ENCODE measurements at places on chromosomes 1 and 21.
A peak's percentile ranks its signal among the peaks of the same experiment; 100 is the strongest.

- no peak for DNase-seq
Measured at GRCh38 chr1:91608876-91609275, 108.2 kb downstream of the CDC7 start.

- no peak for DNase-seq
Measured at GRCh38 chr1:228891272-228892034, 156.2 kb downstream of the RHOU start.

GRCh38 chr1:244444854-244445253 lies 6.9 kb downstream of the ADSS2 start:
- DNase-seq: peak; percentile 17

DNA sequence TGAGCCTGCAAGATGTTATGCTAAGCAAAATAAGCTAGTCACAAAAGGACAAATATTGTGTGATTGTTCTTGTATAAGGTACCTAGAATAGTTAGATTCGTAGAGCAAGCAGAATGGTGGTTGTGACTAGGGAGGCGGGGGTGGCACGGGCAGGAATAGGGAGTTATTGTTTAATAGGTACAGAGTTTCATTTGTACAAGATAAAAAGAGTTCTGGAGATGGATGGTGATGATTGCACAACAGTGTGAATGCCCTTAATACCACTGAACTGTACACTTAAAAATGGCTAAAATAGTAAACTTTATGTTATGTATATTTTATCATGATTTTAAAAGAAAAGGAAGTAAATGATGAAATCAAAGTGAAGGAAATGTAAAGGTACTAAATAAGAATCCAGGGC lies 20.6 kb downstream of the LRRC42 start:
- no peak for DNase-seq

- no peak for DNase-seq
Measured at GRCh38 chr1:85438353-85438752, 26.6 kb downstream of the DDAH1 start.

DNA sequence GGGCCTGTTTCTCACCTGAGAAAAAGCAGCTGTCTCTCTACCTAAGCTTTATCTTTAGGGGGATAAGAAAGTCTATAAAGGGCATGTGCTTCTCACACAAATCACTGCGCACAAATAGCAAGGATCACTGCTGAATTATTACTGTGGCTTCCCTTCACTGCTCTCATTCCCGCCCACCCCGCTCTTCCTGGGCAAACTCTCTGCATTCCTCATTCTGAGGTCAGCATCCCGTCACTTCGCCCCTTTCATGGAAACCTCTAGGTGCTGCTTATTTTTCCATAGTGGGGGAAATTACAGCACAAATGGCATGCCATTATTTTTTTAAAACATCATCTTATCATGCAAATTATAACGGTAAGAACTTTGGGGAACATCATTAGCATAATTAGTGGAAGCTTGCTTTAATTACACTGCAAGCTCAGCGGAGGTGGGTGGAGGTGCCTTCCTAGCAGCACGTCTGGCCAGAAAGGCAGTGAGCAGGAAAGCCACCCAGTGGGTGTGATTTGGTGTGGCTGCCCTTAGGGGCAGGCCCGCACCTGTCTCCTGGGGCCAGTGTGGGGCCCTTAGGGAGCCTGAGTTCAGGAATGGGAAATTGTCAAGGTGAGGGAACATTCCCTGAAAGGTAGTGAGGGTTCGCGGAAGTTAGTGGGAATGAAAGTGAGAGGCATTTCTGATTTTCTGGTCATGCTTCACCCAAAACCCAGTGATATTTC lies 105.9 kb downstream of the LAMC2 start:
- DNase-seq: peak; percentile 57

- no peak for DNase-seq
Measured at GRCh38 chr1:229281339-229281926, 10.5 kb downstream of the RAB4A start.

- DNase-seq: peak; percentile 37
Measured at GRCh38 chr1:227729144-227729880, 5.8 kb downstream of the JMJD4 start.

- no peak for DNase-seq
Measured at GRCh38 chr1:240646571-240647240, 34.8 kb upstream of the GREM2 start.

DNA sequence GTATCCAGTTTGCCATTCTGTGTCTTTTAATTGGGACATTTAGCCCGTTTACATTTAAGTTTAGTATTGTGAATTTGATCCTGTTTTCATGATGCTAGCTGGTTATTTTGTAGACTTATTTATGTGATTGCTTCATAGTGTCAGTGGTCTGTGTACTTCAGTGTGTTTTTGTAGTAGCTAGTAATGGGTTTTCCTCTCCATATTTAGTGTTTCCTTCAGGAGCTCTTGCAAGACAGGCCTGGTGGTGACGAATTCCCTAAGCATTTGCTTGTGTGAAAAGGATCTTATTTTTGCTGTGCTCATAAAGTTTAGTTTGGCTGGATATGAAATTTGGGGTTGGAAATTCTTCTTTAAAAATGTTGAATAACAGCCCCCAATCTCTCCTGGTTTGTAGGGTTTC lies 69.2 kb upstream of the PDC start:
- DNase-seq: no peak

- DNase-seq: no peak
Measured at GRCh38 chr1:22370190-22370498, 81.5 kb upstream of the ZBTB40 start.

DNA sequence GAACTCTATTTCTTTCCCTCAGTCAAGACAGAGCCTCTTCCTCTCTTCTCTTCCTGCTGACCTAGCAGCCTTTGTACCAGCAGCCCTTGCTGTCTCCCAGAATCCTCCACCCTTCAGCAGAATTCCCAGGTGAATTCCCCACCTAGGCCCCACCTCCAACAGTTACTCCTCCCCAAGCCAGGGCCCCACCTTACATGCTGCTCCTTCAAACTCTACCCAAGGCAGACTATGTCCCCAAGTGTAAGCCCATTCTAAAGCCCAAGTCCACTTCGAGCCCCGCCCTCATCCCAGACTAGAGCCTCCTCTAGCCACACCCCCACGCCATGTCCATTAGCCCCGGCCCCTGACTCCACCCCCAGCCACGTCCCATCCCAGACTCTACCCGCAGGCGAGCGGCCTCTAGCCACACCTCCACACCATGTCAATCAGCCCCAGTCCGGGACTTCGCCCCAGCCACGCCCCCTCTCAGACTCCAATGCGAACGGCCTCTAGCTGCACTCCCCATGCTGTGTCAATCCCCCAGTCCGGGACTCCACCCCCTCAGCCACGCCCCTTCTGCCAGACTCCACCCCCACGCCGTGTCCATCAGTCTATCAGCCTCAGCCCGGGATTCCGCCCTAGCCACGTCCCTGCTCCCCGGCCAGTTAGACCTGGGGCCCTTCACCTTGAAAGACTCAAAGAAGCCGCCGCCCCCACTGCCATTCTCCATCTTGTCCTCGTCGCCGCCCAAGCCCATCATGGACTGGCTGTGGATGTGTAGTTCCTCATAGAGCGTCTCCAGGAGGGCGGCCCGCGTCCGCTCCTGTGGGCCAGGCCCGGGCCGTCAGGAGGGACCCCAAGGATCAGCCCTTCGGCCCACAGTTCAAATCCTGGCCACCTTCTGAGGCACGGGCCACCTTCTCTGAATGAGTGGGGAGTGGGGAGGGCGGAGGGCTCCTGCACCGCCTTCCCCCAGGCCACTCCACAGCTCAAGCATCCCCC lies 61.3 kb downstream of the RAP1GAP start:
- DNase-seq: peak; percentile 100

GRCh38 chr1:154813300-154813816 lies 56.7 kb downstream of the KCNN3 start:
- peak; percentile 69 for DNase-seq

DNA sequence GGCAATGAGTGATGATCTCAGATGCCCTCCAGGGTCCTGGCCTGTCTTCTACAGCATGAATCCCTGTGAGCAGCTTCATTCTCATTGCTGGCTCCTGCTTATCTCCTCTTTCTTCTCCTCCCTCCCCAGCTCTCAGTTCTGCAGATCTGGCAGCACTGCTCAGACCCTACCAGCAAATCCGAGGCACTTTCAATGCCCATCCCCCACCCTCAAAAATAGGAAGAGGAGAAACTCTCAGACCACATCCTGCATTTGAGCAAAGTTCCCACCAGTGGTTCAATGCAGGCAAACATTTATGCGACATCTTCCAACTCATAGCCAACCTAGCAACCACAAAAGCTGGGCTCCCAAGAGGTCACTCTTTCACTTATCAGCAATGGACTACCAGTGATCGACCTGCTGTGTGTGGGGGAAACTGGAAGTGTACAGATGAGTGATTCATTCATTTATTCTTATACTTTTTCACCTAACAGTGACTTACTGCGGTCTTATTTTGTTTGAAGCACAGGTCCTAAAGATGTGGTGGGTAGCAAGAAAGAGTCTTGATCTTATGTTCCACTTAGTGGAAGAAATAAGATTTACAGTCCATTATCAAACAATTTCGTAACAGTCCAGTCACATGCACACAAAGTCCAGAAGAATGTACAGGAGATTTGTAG lies 5.8 kb upstream of the CHI3L2 start:
- DNase-seq: no peak

DNA sequence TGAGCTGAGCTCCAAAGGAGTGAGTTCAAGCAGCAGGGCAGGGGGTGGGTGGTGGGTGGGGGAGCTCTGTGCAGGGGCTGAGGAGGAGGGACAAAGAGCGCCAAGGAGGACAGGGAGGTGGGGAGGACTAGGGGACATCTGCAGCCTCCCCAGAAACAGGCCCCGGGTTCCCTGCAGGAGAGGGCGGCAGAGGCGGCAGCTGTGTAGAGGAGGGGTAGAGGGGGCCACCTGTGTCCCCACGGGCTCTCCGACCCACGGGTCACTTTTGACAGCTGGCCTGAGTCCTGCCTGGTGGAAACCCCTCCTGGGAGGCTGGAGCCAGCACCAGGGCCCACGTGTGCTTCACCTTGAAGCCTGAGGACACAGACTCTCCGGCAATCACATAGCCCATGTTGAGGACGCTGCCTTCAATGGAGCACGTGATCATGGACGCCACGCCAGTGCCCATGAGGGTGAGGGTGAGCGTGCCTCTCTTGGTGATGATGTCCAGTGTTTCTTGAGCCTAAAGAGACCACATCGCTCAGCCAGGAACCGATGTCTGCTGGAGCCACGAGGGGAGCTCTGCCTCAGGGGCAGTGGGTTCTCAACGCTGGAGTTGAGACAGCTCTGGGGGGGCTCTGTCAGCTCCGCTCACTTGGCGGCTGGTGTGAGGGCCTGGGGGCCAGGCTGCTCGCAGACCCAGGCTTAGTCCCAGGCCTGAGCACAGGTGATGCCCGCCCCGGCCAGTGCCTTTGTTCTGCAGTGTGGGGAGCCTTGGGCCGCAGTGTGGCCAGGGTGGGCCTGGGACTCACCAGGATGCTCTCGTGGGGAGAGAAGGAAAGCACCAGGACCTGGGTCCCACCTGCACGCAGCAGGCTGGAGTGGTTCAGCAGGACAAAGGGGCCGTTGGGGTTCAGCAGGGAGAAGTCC lies 6.6 kb upstream of the TMEM52 start:
- no peak for DNase-seq

DNA sequence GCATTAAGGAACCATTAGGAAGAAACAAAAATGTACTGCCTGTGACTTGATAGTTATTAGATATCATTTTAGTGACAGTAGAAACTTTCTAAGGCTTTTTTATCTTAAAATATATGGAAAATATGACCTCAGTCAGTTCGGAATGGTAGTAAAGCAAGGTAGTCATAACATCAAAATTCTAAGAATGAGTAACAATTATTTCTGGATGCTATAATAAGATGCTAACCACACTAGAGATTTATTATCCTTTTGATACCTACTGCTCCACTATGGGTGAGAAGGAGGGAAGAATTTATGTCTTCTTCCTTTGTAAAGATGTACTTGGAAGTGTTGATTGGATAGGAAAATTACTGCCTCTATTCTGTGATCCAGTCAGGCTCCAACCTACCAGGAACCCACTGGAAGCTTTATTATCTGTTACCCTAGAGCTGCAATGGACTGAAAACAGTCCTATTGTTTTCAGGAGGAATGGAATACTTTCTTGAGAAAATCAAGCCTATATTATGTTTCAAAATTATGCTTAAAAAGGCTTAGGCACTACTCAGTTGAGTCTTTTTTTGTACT lies 8.8 kb downstream of the FMN2 start:
- DNase-seq: no peak

- DNase-seq: no peak
Measured at GRCh38 chr1:21492356-21492625, 16.9 kb upstream of the ALPL start.

DNA sequence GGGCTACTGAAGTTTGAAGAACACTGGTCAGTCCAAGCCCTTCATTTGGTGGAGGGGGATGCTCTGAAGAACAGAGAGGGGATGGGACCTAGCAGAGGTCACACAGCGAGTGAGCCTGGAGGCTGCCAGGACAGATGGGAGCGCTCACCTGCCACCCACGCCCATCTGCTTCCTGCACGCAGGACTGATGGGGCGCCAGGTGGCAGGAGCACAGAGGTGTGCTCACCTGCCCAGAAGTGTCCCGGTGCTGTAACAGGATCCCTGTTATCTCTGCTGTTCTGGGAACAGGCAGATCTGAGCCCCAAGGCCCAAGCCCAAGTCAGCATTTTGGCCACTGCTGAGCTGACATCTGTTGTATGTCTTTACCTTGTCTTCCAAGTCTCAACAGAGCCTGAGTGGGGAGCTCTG lies 40.5 kb downstream of the EPHB2 start:
- no peak for DNase-seq

- no peak for DNase-seq
Measured at GRCh38 chr1:74618974-74619373, 54.6 kb downstream of the ERICH3 start.

GRCh38 chr1:30804352-30804751 lies 46.8 kb upstream of the LAPTM5 start:
- no peak for DNase-seq

- DNase-seq: no peak
Measured at GRCh38 chr21:35989138-35989735, 71.1 kb downstream of the SETD4 start.

DNA sequence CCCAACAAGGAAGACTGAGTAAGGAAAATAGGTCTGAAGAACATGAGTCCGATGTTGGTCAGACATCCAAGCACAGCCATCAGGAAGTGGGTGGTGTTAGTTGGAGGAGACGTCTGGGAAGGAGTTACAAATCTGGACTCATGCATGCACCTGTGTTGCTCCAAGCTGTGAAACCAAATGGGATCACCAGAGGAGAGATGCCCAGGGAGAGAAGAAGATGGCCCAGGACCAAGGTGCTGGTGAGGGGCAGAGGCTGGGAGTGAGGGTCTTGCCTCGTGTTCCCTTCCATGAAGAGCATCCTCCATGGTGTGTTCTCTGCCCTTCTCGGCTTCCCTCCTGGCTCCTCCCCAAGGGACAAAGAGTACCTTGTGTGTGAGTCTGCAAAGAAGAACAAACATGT lies 405.6 kb downstream of the NPHP4 start:
- DNase-seq: no peak

Data from iPS-NIHi11 (cell line).